K562 (cell line): ENCODE measurements at places on chromosomes 11 and 22. TPM values are rescaled to one million over a fixed set of nuclear protein-coding genes. Genes with fewer than 3 reads are reported as not detected.

GRCh38 chr11:59193587-59194130 lies 19.1 kb downstream of the MPEG1 start:
- no peak for DNase-seq

- no peak for DNase-seq
Observed at GRCh38 chr11:2791521-2792380, 92.0 kb upstream of the KCNQ1OT1 start.

- no peak for DNase-seq
Observed at GRCh38 chr11:64436000-64436399, 77.0 kb downstream of the RPS6KA4 start.

The OR10AG1 gene
- total RNA-seq: not detected in 2 replicates

DNA sequence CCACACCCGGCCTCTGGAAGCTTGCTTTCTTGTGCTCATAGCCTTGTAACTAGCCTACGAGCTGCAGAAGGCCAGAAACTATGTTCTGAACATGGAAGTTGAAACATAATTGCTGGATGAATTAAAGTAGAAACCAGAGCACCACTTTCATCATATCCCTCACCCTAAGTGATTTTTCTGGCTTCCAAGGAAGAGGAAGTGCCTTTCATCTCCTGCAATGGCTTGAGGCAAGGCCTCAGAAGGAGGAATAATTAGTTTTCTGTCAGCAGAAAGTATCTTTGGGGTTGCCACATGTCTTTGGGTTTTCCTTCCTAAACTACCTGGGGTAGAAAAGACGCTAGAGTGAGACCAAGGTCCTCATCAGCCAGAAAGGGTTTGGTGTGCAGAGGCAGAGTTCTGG lies 14.5 kb downstream of the RPL27A start:
- DNase-seq: no peak

The JAM3 gene
- total RNA-seq: 0.40 and 1.1 TPM in 2 replicates

The SNX32 gene
- not detected in 2 replicates for total RNA-seq

DNA sequence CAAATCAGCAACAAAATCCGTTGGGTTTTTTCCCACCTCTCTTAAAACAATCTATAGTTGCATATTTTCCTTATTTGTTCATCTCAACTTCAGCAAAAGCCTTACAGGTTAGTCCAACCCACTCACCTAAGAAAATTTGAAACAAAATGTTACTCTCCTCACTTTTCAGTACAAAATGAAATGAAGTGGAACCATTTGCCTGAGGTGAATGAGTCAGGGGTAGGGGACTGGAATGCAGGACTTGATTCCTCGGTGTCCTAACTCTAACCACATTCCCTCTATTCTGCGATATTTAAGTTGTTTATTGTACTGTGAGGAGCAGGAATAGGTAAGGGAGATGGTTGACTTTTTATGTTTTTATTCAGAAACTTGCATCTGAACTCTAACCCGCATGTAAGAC lies 16.4 kb downstream of the ATP5MG start:
- no peak for DNase-seq

The MS4A3 gene
- total RNA-seq: 28.7 and 32.8 TPM in 2 replicates

The CALCA gene
- not detected in 2 replicates for total RNA-seq

GRCh38 chr22:49598338-49598737 lies 229.3 kb downstream of the BRD1 start:
- DNase-seq: no peak

DNA sequence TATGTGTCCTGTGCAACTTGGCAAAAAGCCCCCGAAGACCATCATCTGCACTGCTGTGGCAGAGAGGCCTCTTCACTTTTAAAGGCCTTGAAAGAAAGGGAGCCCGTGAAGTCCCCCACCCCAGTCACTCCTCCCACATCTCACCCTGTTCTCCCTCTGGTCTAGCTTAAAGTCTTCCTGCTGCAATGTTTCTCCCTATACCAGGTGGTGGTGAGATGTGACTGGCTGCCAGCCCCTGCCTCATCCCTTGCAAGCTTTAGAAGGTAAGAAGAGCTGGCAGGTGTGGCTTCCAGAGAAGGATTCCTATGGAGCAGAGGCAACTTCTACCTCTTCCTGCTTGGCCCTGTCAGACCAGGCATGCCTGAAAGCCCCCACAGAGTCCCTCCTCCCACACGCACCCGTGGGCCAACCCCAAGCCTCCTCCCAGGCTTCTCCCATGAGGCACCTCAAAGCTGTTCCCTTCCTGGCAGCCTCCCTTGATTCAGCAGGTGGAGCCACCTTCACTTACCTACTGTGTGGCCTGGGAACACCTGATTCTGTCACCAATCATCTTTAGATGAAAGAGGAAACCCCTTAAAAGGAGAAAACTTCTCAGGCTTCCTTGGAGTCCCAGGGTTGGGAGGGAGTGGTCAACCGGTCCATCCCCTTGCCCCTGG lies 4.0 kb upstream of the TRIM29 start:
- DNase-seq: no peak

- no peak for DNase-seq
Observed at GRCh38 chr22:44424359-44424682, 73.7 kb downstream of the RTL6 start.

- DNase-seq: no peak
Observed at GRCh38 chr11:83158965-83159901, 2.3 kb downstream of the PCF11 start.

The TRIM68 gene
- 8.6 and 9.2 TPM in 2 replicates for total RNA-seq

DNA sequence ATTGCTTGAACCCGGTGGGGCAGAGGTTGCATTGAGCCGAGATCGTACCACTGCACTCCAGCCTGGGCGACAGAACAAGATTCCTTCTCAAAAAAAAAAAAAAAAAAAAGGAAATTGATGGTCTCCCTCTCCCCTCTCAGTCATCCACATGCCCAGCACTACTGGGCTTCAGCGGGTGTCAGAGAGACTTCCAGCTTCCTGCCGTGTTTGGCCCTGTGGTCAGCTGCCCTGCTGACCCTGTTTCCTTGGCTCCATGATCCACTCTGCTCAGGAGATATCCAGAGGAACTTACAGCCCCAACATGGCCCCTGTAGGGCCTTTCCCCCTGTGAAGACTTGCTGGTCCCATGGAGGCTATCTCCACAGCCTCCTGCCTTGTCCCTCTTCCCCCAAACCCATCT lies 6.1 kb upstream of the PNPLA3 start:
- no peak for DNase-seq

The SMIM35 gene
- total RNA-seq: not detected in 2 replicates

DNA sequence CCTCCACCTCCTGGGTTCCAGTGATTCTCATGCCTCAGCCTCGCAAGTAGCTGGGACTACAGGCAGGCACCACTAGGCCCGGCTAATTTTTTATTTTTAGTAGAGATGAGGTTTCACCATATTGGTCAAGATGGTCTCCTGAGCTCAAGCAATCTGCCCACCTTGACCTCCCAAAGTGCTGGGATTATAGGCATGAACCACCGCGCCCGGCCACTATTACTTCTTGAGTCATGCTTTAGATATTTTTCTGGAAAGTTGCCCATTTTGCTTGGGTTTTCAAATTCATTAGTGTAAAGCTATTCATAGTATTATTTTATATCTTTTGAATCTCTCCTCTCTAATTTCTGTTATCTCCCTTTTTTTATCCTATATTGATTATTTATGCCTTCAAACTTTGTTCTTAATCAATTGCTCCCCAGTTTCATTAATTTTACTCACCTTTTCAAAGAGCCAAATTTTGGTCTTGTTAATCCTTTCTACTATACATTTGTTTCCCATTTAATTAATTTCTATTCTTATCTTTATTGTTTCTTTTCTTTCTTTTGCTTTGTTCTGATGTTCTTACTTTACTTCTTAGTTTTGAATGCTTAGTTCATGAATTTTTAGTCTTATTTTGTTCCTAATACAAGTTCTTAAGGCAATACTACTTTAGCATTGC lies 10.3 kb upstream of the RAC2 start:
- no peak for DNase-seq

DNA sequence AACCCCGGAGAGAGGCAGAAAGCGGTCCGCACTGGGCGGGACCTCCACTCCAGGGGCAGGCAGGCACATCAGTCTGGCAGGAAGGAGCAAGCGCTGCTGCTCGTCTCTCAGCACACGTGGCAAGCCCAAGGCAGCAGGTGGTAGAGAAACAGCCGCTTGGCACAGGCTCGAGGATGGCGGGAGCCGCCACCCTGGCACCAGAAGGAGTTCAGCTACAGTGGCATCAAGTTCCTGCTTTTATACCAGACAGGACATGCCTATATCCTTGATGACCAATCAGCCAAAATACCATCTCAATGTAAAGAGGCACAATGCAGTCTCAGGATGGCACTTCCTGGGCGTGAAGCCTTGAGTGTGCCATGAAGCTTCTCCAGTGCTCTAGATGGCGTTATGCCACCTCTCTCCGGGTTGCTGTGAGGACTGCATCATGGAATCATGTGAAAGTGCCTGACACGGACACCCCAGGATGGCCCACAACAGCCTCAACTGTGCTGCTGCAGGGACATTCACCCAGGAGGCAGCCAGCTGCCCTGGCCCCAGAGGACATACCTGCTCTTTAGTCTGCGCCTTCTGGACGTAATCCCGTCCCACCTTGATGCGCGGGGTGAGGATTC lies 64.8 kb downstream of the APOL1 start:
- DNase-seq: no peak

GRCh38 chr11:74322667-74323066 lies 11.2 kb upstream of the P4HA3 start:
- no peak for DNase-seq

The SLC25A1 gene
- 399 and 408 TPM in 2 replicates for total RNA-seq

GRCh38 chr11:22115470-22116029 lies 77.3 kb upstream of the ANO5 start:
- no peak for DNase-seq
